ENCODE measurements at places on chromosomes 7 and 10.
A peak's percentile ranks its signal among the peaks of the same experiment; 100 is the strongest.

GRCh38 chr10:3811291-3811870, 26.4 kb upstream of the KLF6 start:
- DNase-seq = no peak

DNA sequence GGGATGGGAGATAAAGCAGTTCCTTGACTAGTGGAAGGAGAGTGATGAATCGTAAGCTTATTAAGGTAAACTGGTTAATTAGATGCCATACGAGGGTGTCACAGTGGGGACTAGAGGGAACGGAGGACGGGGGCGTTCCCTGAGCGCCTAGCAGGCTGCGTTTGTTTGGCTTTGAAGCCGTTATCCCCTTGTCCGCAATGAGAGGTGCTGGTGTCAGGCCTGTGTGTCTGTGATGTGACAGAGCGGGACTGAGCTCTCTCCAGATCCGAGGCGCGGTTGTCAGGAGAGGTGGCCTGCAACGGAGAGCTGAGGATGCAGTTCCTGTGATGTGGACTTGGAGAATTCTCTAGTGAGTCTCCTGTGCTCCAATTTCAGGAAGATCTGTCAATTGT, 60.0 kb upstream of the PRPS1L1 start:
- DNase-seq = peak; percentile 3

DNA sequence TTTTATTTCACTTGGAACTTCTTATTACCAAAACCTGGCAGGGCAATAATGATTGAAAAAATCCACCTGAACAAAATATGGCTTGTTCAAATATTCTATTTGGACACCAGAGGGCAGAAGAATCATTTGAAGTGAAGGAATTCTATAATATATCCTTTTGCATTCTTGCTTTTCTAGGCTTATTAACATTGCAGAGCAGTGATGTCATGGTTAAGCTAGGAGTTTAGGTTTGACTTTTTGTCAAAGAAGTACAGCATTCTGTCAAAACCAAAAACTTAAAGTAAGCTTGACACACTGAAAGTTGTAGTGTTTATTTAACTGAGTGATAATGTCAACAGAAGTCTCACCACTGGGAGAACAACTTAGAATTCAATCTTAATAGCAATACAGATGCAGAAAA, 156.0 kb downstream of the SEMA3D start:
- peak; percentile 2 for DNase-seq

DNA sequence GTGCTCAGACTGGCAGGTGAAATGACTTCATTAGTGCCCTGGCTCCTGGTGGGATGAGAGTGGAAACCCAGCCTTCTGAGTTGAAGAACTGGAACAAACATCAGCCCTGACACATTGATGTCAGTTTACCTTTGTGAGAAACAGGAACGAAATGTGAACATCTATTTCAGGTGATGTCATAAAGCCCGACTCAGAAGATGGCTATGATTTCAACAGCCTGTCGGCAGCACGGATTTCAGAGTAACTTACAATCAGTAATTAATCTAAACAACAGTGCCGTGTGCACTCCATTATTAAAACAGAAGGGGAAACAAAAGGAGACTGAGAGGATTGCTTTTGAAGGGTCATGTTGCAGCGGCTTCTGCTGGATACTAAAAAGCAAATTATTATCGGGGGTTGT, 243.2 kb downstream of the FRMD4A start:
- DNase-seq = no peak
